NCI-H526 (cell line): ENCODE measurements at places on chromosomes 6 and 20.

DNA sequence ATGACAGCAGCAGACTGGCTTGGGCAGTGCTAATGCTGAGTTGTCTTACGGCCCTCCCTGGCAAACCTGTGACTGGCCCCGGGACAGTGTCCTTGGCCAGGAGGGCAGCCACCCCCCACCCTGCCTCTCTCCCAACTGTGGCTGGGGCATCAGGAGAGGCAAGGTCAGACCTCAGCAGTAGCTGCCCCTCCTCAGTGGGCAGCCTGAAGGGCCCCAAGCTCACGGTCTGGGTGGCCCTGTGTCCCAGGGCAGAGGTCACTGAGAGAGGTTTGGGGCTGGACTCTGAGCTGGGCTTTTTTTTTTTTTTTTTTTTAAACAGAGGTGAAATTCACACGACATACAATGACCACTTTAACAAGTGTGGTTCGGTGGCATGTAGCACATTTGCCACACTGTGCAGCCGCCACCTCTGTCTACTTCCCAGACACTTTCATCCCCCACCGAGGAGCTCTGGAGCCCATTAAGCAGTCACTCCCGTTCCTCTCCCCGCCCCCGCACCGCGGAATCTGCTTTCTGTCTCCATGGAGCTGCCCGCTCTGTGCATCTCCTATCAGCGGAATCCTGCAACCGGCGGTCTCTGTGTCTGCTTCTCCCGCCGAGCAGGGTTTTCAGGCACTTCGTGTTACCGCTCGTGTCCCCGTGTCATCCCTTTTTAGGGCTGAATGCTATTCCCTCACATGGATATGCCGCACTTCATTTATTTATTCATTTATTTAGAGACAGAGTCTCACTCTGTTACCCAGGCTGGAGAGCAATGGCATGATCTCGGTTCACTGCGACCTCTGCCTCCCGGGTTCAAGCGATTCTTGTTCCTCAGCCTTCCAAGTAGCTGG, 67.9 kb upstream of the GATA5 start:
- no peak for DNase-seq

DNA sequence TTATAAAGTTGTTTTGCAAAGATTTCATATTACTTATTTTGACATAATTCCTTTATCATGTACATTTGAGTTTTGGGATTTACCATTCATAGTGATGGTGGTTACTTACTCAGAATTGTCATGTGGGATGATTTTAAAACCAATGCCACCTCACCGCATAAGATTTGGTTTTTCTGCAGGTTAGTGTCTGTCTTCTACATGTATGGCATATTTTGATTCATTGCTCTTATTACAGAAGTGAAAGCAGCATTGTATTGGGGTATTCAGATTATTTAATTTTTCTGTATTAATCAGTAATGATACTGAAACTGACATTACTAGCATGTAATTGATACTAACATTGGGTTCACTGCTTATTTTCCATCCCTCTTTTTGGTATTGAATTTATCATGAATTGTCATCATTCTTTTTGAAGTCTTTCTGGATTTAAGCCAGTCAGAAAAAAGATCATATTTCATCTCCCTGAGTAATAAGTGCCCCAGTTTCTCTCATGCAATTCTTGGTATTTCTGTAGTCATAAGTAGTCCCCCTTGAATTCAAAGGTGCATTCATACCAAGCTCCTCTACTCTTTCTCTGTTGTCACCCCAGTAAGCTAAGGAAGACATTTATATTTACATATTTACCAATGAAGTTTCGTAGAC, 176.6 kb downstream of the BCKDHB start:
- no peak for DNase-seq

- no peak for DNase-seq
Measured at GRCh38 chr20:45309075-45309474, 976 bp upstream of the MATN4 start.

DNA sequence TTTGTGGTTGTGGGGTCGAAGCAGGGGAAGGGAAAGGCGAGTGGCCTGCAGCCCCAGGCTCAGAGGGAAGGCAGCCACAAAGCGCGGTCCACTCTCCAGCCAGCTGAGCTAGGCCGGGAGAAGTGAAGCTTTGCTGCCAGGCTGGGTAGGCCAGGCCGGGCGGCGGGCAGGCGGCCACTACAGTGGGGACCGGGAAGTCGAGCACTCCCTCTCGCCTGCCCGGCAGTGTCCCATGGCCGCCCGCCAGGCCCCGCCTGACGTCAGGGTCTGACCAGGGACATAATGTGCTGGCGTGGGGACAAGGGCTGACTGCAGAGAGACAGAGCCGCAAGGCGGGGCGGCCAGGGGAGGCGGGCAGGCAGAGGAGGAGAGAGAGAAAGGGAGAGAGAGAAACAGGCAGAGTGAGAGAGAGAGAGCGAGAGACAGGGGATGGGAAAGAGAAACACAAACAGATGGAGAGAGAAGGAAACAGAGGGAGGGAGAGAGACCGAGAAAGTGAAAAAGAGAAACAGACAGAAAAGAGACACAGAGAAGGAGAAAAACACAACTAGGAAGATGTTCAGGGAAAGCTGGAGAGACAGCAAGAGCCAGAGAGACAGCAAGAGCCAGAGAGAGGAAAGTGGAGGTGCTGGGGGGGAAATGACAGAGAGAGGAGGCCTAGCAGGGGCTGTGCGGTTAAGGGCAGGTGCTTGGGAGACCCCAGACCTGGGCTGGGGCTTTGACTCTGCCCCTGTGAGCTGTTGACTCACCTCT, 94.5 kb upstream of the PTPN1 start:
- DNase-seq = no peak

DNA sequence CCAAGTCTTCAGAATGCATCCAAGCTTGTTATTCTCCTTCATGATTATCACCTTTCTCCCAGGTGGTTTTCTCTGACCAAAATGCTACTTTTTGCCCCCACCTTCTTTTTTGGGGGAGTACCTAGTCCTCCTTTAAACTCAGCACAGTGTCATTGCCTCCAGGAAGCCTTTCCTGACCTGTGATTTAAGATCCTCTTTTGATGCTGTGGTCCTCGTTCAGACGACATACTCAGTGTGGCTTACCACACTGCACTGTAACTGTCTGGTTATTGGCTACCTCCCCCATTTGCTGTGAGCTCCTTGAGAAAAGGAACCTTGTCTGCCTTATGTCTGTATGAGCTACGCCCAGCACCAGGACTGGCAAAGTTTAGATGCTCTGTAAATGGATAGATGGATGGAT, 14.6 kb downstream of the SAYSD1 start:
- DNase-seq = no peak
